ENCODE measurements at places on chromosomes 1 and 21.

DNA sequence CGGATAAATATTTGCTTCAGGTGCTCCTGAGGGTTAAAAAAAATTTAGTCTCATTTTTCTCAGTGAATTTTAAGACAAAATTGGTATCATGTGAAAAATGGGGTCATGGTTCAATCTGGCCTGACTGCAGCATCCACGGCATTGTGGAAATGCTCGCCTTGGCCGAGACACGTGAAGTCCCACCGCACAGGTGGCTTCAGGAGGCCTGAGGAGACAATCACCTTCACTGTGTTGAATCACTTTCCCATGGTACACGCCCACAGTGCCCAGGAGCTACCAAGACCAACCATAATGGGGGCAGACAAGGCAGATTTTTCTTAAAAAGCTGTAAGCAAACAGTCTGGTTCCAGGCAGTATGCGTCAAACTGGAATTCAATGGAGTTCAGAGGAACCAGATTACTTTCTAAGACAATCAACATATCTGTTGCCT is 11.0 kb upstream of the CPLANE2 start:
- DNase-seq = no peak

DNA sequence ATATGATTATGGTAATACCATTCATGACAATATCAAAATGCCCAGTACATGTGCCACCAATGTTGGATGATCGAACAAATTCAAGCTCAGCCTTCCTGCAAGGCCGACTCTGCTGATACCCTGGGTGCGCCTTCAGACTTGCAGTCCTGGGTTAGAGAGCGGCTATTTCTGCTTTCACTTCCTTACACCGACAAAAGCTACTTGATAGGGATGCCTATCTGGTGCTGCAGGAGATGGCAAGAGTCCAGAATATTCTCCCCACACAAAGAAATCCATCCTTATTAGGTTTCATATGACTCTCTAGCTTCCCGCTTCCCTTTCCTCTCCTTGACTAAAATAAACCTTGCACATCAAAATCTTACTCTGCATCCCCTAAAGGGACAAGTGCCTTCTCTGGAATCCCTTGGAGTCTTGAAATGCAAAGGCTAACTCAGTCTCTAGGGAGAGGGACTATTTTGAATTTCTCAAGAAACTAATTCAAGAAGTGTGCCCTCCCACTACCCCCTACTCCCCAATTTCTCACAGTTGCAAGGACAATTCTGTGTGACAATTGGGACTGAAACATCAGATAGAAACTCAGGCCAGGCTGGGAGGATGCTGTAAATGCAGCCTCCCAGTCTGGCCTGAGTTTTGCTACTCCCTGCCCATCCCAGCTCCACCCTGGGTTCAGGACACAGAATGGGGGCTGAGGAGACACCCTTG is 103.1 kb upstream of the USP24 start:
- DNase-seq = no peak

GRCh38 chr1:119141020-119141424 is 569 bp upstream of the WARS2 start:
- DNase-seq = no peak

- no peak for DNase-seq
Observed at GRCh38 chr1:12158357-12159092, 8.3 kb upstream of the TNFRSF1B start.

Measured in stimulated activated CD8-positive, alpha-beta memory T cell treated with anti-CD3 and anti-CD28 coated beads, Interleukin-4, amount 100 ng/mL, for 4 hours (primary cell).